ENCODE measurements at places on chromosomes 2 and 18.

- no peak for DNase-seq
Observed at GRCh38 chr2:219059725-219060682, 717 bp downstream of the IHH start.

GRCh38 chr2:132381376-132381775, 35.2 kb upstream of the GPR39 start:
- DNase-seq = no peak

DNA sequence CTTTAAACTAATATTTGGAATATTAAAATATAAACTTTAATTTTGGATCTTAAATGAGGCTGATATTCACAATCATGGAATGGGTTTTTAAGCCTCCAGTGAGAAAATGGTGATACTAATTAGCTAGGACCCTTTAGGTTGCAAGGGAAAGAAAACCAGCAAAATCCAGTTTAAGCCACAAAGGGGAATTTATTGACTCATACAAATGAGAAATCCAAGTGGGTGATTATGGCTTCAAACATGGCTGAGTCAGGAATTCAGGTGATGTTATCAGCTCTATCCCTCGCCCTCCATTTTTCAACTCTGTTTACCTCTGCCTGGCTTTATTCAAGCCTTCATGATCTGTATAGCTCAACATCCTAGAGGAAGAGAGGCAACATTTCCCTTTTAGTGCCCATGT, 75.3 kb upstream of the DLX2 start:
- no peak for DNase-seq

GRCh38 chr2:67840460-67841068, 222.2 kb downstream of the C1D start:
- peak; percentile 43 for DNase-seq

DNA sequence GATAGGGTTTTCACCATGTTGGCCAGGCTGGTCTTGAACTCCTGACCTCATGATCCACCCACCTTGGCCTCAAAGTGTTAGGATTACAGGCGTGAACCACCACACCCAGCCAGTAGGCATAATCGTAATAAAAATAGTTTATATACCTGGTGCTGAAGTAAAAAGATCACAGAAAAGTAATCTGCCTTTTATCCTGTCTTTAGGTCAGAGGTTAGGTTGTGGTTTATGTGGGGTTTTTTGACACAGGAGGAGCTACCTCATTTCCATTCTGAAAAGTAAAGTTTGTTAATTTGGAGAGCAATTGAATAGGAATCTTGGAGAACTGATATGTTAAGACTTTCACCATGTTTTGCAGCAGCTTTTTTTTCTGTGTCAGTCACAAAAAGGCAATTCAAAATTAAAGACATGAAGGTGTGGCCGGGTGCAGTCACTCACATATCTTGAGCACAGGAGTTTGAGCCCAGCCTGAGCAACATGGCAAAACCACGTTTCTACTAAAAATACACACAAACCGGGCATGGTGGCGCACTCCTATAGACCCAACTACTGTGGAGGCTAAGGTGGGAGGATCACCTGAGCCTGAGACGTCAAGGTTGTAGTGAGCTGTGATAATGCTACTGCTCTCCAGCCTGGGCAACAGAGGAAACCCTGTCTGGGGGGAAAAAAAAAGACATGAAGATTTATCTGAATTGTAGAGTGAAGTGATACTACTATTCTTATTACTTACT, 31.5 kb downstream of the CCNT2 start:
- DNase-seq = no peak

DNA sequence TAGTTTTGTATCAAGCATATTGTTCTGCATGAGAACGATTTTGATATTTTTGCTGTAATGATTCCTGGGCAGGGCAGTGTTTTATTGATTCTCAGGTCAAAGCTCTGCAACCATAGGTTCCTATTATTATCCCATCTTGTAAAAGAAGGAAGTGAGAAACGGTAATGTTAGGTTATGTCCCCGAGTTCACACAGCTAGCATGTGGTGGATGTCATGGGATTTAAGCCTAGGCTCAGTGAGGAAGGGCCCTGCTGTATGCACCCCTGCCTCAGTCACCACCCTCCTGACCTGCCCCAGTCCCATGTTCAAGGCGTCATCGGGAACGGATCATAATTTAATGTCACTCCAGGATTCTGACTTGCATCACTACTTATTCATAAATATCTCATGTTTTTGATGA, 10.7 kb downstream of the ACP1 start:
- DNase-seq = no peak

- DNase-seq = no peak
Observed at GRCh38 chr18:4198956-4199355, 256.2 kb downstream of the DLGAP1 start.

GRCh38 chr2:241941691-241942301, 72.3 kb downstream of the RTP5 start:
- DNase-seq = no peak

GRCh38 chr2:9410108-9410507, 13.2 kb downstream of the ITGB1BP1 start:
- DNase-seq = no peak

- DNase-seq = no peak
Observed at GRCh38 chr2:4340536-4340935, 637.2 kb downstream of the DCDC2C start.

GRCh38 chr2:28320371-28320770, 72.3 kb upstream of the FOSL2 start:
- no peak for DNase-seq

- DNase-seq = no peak
Observed at GRCh38 chr2:144654523-144654922, 134.6 kb upstream of the ZEB2 start.

- DNase-seq = no peak
Observed at GRCh38 chr18:32173654-32174053, 16.2 kb upstream of the MEP1B start.

GRCh38 chr2:240989451-240990265, 8.8 kb upstream of the SNED1 start:
- peak; percentile 77 for DNase-seq

GRCh38 chr2:33197198-33197938, 250.6 kb downstream of the LTBP1 start:
- DNase-seq = peak; percentile 74

DNA sequence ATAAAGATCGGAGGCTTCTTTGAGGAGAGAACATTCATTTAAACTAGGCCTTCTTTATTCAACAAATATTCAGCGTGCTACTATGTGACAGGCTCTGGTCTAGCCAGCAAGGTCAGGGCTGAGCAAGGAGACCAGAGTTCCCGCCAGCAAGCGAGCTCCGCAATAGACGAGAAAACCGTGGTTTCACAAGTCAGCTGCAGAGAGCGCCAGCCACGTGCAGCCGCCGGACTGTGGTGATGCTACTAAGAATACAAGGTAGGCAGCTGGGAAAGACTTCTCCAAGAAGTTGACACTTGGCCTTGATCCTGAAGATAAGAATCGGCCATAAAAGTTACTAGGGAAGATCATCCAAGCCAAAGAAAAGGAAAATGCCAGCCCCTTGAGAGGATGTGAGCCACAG, 533.7 kb upstream of the SALL3 start:
- DNase-seq = no peak

DNA sequence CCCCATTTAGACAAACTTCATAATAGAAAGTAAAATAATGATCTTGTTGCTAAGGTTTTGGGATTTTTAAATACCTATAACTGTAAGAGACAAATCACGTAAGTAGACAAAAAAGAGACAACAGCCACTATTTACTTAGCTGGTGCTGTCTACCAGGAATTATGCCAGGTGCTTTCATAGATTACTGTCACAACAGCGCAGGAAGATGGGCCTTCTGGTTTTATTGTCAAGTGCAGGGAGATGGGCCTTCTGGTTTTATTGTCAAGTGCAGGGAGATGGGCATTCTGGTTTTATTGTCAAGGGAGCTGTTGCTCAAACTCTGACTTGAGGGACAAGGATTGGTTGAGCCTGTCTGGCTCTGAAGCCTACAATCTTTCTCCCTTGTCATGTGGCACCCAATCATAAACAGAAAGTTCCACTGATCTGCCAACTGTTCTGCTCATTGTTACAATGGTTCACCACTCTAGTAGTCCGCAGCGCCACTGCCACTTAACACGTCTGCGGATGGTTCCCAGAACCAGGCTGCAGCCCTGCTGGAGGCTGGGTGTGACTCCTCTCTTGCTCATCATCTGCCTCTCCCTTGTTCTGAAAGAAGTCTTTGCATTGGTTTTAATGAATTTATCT, 95.0 kb downstream of the RNF144A start:
- no peak for DNase-seq

GRCh38 chr2:173229086-173229485, 125.6 kb upstream of the CDCA7 start:
- no peak for DNase-seq

GRCh38 chr2:32946314-32947075, at the start of gene LTBP1:
Gene LTBP1, plus strand, starts transcription at chr2:32946953. Its CDS starts 372 bp downstream, at chr2:32947325.
- DNase-seq = peak; percentile 42

DNA sequence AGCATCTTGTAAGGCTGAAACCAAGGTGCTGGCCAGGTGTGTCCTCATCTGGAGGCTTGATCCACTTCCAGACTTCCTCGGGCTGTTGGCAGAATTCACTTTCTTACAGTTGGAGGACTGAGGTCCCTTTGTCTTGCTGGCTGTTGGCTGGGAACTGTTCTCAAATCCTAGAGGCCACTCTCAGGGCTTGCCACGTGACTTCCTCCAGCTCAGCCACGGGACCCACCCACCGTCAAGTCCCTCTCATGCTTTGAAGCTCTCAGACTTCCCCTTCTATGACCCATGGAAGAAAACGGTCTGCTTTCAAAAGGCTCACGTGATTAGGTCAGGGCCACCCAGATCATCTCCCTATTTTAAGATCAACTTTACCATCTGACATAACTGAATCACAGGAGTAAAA, 77.1 kb downstream of the SMAD4 start:
- DNase-seq = no peak

GRCh38 chr2:128568106-128568505, 249.4 kb upstream of the HS6ST1 start:
- DNase-seq = no peak

DNA sequence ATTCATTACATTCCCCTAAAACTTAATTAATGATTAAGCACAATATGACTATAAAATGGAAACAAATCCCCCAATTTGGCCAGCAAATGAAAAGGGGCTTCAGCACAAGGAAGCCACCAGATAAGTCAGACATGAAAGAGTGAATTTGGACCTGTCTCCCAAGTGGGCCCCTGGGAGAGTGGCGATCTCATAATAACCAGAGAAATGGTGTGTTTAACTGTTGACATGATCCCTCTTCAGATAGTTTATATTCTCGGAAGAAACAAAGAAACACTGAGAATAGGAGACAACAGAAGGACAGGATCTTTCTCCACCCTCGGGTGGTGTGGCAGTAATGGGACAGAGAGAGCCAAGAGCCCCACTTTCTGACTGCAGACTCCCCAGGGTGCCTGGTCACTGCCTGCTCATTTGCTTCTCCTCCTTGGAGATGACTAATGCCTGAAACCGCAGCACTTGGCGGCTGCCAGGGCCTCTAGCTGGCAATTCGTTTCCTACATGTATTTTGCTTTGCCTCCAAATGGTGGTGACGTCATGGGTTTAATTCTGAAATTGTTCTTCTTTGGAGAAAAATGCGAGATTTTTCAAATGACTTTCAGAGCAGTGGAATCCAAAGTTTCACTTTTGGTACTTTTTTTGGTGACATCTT, 46.4 kb upstream of the SPP2 start:
- DNase-seq = no peak

GRCh38 chr2:23464156-23464555, 79.2 kb downstream of the KLHL29 start:
- no peak for DNase-seq

DNA sequence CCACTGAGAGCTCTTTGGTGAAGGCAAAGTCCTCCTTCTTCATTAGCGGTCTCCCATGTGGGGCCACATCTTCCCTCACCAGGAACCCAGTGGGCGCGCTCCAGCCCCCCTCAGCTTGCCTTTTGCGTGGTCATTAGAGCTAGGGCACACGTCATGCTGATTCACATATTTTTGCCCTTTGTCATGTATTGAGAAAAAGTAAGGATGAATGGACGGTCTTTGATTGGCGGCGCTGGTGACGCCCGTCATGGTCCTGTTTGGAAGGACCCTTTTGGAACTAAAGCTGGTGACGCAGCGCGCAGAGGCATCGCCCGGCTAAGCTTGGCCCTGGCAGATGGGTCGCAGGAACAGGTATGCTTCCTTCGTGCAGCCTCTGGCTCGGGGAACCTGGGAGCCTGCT, 3.1 kb downstream of the SLC14A1 start:
- DNase-seq = no peak

- no peak for DNase-seq
Observed at GRCh38 chr2:231017231-231017598, 20.1 kb upstream of the C2orf72 start.

- no peak for DNase-seq
Observed at GRCh38 chr2:148789059-148789458, 86.0 kb upstream of the KIF5C start.

- DNase-seq = peak; percentile 83
Observed at GRCh38 chr2:9703701-9704221, 73.0 kb upstream of the YWHAQ start.

GRCh38 chr18:28837100-28837499, 660.2 kb upstream of the CDH2 start:
- no peak for DNase-seq

GRCh38 chr2:207849443-207849842, 79.7 kb upstream of the FZD5 start:
- DNase-seq = peak; percentile 29

GRCh38 chr2:237520290-237520689, 33.2 kb downstream of the MLPH start:
- DNase-seq = no peak

DNA sequence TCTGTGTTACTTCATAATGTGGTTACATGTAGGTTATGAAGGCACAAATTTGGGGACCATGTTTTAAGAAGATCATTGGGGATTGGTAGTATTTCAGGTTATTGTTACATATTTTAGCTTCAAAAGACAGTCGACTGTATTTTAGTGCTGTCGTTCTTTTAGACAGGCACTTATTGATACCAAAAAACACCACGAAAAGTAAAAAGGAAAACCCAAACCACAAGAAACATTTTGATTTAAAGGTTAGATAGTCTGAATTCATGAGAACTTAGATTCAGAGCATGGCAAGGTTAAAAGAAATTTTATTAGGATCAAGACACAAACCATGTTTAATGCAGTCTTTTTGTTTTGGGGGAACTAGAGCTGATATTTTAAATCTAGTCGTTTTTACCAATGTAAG, 209.0 kb downstream of the CAMKMT start:
- DNase-seq = no peak

- DNase-seq = no peak
Observed at GRCh38 chr18:5618047-5618688, 74.4 kb upstream of the EPB41L3 start.

GRCh38 chr2:235286622-235287374, 207.0 kb upstream of the AGAP1 start:
- no peak for DNase-seq

- DNase-seq = peak; percentile 97
Observed at GRCh38 chr2:11505652-11506610, 27.9 kb upstream of the GREB1 start.

DNA sequence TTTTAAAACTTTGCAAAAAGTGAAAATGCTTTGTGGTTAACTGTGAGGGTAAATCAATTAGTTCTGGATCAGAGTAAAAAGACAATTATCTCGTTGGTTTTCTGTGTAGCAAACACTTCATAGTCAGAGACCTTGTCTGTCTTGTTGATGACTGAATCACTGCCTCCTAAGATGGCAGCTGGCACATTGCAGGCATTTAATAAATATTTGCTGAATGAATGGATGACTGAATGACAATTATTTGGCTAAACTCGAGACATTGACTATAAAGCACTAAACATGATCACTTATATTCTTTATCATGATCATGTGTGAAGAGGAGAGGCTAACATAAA, 96.2 kb downstream of the MAIP1 start:
- DNase-seq = no peak
